ENCODE measurements at places on chromosomes 2 and 18.

DNA sequence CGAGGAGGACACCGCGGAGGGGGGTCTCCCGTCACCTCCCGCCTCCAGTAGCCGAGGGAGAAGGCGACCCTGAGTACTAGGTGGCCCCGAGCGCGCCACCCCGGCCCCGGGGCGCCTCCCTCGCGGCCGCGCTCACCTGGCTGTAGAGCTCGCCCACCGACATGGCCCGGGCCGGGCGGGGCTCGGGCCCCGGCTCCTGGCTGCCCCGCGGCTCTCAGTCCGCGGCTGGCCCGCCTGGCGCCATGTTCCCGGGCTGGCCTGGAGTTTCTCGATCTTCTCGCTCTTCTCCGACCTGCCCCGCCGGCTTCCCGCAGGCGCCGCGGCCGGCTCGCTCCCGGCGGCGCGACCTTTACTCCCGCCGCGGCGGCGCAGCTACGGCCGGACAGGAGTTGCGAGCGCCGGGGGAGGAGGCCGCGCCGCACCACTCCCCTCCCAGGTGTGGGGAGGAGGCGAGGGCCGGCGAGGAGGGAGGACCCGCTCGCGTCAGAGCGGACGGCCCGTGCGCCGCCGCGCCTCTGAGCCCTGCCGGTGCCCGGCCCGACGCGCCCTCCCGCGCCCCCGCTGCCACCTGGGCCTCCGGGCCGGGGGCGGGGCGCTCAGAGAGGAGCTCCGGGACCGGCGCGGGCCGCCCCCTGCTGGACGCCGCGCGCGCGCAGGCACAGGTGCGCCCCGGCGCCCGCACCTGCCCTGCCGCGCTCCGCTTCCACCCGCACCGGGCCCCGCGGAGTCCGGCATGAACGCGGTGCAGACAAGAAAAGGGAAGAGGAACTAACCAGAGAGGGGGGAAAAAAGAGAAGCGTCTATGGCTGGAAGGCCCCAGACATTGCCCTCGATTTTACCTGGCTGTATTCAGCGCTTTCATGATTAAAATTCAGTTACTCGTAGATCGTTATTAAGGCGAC is at the start of gene MYO5B:
Gene MYO5B (minus strand): TSS at position 517 of the 902 bp plus-strand sequence. CDS start 354 bp downstream, at position 163.
- DNase-seq: no peak

GRCh38 chr2:105780606-105781005 is 35.9 kb downstream of the NCK2 start:
- DNase-seq: no peak

DNA sequence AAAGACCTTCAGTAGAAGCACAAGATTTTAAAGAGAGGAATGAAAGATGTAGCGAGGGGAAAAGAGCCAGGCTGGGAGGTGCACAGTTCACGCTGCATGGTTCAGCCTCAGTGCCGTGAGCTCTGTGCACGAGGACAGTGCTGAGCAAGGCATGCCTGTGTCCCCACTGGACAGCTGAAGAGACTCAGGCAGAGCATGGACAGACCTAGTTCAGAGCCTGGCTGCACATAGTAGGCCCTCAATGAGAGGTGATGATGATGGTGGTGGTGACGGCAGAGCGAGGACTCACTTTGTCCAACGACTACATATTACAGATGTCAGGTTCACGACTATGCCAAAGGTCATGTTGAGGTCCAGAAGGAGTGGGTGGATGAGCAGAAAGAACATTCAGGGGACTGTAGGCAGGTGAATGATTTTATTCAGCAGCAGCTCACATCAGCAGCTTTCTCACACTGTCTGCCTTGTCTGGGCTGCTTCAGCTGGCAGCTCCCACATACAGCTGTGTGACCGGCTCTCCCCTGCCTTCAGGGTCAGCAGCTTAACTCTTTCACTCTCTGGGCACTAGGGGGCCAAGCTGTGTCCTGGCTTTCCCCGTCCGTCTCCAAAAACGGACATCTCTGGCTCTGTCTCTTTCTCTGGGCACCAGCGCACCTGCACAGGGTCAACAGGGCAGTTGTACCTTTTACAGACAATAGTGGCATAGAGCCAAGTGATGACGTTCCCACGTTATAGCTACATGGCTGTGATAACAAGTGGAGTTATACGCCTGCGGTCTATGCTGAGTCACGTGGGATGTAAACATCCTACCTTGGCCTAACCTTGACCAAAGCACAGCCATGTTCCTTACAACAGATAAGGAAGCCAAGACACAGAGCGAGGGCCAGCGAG is 128.8 kb upstream of the MSH6 start:
- no peak for DNase-seq

DNA sequence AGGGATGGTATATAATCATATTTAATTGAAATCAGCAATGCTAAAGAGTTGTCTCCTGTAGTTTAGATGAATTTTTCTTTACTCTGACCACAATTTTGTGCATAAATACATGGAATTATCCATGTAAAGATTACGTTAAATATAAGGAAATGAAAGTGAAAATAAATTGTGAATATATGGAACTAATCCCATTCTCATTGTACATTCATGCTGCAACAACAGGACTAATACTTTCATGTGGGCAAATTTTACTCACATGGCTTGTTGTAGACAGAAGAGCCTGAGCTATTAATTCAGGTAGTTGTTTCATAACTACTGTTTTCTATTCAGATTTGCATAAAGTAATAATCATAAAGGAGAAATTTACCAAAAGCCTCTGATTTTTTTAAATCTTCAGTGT is 357.8 kb downstream of the ARHGAP15 start:
- DNase-seq: no peak

DNA sequence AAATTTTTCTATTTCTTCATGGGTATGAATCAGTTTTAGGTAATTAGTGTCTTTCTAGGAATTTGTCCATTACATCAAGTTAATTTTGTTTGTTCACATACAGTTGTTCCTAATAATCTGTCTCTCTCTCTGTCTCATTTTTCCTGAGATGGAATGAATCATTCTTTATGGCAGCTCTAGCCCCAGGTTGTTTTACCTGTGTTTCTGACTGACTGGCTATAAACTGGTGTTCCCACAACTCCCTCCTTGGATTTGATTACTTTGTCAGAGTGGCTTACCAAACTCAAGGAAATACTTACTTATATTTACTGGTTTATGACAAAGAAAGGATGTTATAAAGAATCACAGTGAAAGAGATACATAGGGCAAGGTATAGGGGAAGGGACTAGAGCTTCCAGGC is 15.1 kb downstream of the ADNP2 start:
- DNase-seq: no peak

DNA sequence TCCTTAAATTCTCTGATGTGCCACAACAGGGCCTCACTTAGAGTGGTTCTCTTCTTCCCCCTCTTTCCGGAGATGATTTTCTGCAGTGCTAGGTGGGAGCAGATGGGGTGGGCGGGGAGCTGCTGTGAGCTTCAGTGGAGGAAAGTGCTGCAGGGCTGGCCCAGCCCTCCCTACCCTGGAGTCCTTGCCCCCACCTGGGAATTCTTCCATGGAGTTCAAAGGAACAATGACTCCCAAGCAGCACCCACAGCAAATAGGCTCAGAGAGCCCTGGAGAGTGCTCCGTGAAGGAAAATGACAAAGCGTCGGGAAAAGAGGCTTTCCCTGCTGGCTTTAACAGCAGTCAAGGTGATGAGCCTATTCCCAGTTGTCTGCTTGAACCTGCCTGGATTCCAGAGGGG is 28.8 kb downstream of the LOXHD1 start:
- no peak for DNase-seq

- DNase-seq: no peak
These were observed 12.9 kb downstream of the FZD7 start for GRCh38 chr2:202046572-202046971.

DNA sequence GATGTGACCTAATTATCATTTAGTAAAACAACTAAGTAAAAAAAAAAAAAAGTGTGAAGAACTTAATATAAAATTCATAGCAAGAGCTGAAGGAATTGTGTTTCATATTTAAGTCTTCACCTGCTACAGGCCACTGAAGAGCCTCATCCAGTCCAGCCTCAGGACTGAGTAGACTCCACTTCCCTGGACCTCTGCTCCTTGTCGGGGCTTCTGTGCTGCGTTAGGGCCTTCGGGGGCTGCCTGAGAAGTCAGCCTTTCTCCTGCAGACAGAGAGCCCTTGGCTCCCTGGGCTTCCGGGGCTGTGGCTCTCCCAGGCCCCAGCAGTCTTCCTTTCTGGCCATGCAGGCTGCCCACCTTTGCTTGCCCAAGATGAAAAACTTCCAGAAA is 95.5 kb downstream of the MTCL1 start:
- no peak for DNase-seq

DNA sequence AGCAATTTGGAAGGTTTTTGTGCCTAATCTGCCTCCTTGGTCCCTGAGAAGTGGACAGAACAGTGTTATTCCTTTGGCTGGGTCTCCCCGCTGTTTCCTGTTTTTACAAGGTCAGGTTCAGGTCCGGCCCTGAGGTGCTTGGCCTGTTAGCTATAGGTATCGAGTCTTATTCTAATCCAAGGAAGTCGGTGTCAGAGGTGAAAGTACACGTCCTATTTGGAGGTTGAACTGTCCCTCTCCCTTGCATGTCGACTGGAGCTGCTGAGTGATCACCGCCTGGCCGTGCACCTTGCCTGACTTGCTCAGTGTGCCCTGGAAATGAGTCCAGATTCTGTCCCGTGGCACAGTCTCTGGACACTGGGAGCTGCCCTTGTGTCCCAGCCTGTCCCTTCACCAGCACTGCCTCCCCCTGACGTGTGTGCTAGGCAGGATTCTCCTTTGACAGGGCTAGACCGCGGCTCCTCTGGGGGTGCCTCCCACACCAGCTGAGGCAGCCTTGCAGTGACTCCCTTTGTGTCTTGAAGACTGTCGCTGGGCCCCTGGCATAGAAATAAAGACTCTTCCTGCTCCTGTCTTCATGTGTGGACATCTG is 65.7 kb upstream of the RBM44 start:
- DNase-seq: no peak

GRCh38 chr2:207155516-207156444 is 10.0 kb downstream of the KLF7 start:
- no peak for DNase-seq

GRCh38 chr2:19899985-19900930 is 1.5 kb downstream of the TTC32 start:
- peak; percentile 14 for DNase-seq

GRCh38 chr18:28863396-28863795 is 686.5 kb upstream of the CDH2 start:
- DNase-seq: no peak

DNA sequence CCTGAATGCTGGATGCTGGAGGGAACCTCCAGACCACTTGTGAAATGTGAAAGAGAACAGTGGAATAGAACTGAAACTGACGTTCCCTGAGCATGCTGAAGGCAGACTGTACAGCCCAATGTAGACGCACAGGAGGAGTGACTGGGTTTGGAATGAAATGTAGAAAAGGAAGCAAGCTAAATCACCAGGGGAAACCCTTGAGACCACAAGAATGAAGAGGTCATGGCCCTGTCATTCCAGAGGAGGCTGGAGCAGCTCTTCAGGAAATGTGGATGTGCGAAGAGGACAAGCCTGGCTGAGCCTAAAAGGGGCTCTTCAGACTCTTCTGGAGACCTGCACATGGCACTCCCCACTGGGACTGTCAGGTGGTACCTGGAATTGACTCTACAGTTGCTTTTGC is 118.5 kb upstream of the ALPP start:
- no peak for DNase-seq

GRCh38 chr2:26849056-26849999 is 1.4 kb downstream of the DPYSL5 start:
- no peak for DNase-seq

GRCh38 chr18:34097312-34097711 is 127.4 kb downstream of the NOL4 start:
- no peak for DNase-seq

- DNase-seq: no peak
These were observed 1594.5 kb upstream of the PIK3C3 start for GRCh38 chr18:40360558-40360957.

DNA sequence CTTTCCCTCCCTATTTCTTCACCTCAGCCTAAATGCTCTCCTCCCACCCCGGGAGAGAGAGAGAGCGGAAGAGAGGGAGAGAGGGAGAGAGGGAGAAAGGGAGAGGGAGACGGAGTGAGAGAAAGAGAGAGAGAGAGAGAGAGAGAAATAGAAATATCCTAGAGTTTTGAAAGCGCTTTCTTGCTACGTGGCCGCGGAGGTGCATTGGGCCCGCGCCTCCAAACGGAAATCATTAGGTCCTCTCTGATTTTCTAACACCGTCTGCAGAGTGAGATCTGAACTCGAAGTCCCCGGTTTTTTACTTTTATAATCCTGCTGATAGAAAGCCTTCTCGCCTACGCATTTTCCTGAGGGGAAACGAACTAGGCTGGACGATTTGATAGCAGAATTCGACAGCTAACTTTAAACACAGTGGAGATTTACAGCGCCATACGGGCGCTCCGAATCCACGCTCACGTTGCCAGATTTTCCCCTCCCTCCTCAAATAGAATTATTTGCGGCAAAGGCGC is 903 bp upstream of the EVX2 start:
- no peak for DNase-seq

DNA sequence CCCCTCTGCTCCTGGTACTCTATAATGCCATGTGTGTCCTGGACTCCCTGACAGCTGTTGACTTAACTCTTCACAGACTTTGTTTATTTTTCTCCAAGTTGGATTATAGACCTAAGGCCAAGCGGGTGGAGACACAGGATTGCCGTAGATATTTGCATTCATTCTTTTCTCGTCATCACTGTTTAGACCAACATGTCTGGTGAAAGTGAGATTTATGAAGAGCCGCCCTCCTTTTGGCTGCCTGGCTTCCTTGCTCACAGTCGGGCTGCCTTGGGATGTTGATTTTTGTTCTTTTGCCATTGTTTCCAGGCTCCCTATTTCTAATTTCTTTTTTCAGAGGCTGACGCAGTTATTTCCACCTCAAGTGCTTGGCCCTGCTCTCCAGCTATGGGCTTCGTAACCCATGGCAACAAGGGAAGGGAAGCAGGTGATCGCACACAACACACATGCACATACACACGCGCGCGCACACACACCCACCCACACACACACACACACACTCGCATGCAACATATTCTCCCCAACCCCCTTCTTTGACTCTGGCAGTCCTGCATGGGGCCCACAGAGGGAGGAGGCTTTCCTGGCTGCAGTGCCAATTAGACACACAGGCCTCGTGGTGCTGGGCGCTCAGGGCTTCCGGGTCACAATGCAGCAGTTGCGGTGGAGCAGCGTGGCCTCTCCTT is 296.5 kb downstream of the MTX2 start:
- no peak for DNase-seq

DNA sequence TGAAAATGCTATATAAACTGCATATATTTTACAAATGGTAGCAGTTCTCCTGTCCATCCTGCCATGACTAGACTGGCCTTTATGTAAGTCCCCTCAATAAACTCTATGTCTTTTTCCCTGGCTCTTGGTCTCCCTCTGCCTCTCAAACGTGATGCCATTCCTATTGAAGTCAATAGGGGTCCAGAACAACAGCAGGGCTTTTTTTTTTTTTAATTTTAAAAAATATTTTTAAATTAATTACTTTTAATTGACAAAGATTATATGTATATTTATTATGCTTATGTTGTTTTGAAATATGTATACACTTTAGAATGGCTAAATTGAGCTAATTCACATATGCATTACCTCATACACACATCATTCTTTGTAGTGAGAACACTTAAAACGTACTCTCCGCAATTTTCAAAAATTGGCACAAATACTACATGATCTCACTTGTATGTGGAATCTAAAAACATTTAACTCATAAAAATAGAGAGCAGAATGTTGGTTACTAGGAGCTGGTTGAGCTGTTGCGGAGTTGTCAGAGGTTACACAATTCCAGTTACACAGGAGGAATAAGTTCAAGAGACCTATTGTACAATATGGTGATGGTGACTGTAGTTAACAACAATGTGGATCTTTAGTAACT is 123.1 kb downstream of the LRRTM4 start:
- no peak for DNase-seq

GRCh38 chr2:152696476-152696875 is 20.8 kb downstream of the PRPF40A start:
- DNase-seq: no peak

GRCh38 chr2:17302281-17302680 is 216.0 kb downstream of the RAD51AP2 start:
- DNase-seq: no peak

GRCh38 chr18:21479721-21480120 is 120.8 kb downstream of the ESCO1 start:
- no peak for DNase-seq
